Testis (tissue), 5 donors: ENCODE measurements at places on chromosomes 11 and 22.
A peak's percentile ranks its signal among the peaks of the same experiment; 100 is the strongest.

GRCh38 chr11:126841999-126842398 lies 158.6 kb downstream of the KIRREL3 start:
- no peak for DNase-seq

DNA sequence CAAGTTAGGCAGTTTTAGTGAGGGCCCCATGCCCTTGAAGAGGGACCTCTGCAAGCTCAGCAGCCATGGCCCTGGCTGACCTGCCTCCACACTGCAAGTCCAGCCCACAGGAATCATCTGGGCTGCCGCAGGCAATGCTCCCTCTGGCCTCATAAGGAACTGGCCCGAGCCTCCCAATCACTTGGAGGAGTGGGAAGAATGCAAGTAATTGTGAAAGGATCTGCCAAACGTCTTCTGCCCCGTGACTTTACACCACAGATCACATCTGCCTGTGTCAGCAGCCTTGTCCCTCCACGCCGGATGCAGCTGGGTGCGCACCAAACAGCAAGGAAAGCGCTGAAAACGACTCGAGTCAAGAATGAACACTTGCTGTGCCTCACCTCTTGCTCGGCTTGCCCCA lies 23.8 kb downstream of the OPCML start:
- no peak for DNase-seq

DNA sequence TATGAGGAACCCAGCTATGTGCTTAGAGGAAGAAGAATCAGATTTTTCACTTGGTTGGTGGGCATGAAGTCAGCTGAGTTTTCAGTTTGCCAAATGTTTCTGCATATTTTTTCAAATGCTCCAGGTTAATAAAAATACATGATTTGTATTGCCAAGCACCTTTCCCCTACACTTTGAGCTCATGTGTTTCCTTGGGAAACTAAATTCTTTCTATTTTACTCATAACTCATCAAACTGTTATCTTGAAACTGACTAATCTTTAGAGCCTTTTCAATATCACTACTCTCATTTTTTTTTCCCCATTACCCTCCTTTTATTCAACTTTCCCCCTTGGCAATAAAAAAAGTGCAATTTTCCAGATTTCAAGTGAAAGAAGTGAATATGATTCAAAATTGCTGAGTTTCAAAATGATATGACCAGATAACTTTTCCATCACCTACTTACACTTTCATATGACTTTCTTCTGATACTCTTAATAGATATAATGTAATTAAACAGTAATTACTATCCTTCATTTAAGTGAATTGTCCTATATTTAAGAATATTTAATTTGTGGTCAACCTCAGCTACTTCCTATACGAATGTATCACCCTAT lies 91.9 kb upstream of the SOX6 start:
- DNase-seq: no peak

- DNase-seq: no peak
Observed at GRCh38 chr11:64407221-64407620, 48.3 kb downstream of the RPS6KA4 start.

- DNase-seq: peak; percentile 10
Observed at GRCh38 chr22:19704355-19705015, 9.8 kb upstream of the SEPTIN5 start.

GRCh38 chr11:119791701-119792151 lies 62.7 kb upstream of the NECTIN1 start:
- peak; percentile 43 for DNase-seq

GRCh38 chr22:41382098-41382578 lies 396 bp downstream of the TEF start:
- DNase-seq: peak; percentile 85

GRCh38 chr11:8354622-8355415 lies 91.1 kb upstream of the LMO1 start:
- DNase-seq: peak; percentile 24

- no peak for DNase-seq
Observed at GRCh38 chr11:79744941-79745340, 304.1 kb upstream of the TENM4 start.

DNA sequence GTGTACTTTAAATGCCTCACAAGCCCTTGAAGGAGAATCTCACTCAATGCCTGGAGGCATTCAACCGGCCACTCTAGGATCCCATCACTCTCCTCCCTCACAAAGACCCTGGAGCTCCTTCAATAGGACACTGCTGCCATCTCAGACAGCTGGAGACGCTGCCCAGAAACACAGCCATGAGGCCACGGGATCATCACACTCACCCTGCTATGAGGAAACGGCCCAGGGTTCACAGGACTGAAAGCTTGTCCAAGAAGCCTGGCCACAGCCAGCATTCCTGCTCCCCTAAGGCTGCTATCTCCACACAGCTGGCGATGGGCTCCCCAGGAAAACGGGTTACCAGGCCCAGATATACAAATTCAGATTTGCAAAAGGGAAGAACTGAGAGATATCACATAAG lies 13.2 kb downstream of the CARS1 start:
- DNase-seq: no peak

DNA sequence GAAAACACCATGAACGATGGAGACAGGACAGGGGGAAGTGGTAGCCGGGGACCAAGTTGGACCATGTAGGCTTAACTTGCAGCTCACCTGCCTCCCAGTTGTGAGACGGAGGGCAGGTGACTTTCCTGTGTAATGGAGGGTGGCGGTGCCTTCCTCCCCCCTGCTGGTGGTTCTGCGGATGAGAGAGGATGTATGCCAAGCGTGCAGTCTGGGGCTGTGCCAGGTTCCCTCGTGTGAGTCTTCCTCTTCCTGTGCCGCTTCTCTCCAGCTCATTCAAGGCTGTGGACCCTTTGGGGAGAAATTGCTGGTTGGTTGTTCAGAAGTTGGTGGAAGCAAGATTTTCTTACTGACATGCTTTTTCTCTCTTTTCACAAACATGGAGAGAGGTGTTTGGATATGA lies 35.1 kb downstream of the MPPED1 start:
- peak; percentile 25 for DNase-seq

DNA sequence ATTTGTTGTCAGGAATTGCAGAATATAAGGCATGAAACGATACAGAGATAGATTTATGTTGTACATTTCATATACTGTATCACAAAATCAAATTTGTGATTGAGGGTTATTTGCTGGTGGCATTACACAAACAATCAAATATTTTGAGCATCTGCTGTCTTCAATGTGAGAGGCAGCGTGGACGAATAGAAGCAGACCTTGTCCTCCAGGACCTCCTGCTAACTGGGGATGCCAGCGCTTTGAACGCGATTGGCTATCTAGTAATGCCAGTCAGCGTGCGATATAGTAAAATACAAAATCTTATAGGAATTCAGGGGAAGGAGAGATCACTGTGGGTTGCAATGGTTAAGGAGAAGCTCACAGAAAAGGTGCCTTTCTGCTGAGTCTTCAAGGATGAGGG lies 631 bp upstream of the SNX19 start:
- no peak for DNase-seq

GRCh38 chr11:132944569-132944944 lies 587.7 kb downstream of the OPCML start:
- DNase-seq: no peak

DNA sequence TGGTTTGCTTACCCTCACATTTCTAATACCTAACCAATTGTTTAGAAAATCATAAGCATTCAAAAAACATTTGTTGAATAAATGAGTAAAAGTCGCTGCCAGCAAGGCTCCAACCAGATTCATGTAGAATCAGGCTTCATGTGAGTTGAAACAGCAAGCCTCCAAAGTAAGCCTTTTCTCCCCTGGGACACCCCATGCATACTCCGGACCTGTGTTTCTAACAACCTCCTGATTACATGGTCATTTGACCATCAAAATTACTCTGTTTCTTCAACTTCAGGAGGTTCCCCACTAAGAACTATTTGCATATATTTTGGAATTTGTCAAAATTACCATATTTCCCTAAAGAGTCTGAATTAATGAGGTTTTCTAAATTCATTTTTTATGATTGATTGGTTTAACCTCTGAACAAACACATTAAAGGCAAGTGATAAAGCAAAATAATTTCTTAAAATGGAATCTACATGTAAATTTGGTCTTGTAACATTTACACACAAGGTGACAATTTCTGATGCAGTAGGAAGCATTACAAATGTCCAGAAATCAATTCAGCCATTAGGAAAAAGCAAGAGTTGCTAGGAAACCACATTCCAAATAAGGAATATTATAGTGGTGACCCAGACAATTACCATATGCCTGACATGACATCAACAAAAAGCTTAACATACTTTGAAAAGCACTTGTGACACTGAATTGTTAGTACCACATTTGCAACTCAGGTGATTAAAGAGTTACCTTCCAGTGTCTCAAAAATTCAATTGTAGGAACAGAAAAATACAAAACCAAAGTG lies 252.6 kb downstream of the GUCY1A2 start:
- DNase-seq: no peak

GRCh38 chr11:32348502-32348901 lies 86.8 kb downstream of the WT1 start:
- DNase-seq: no peak

DNA sequence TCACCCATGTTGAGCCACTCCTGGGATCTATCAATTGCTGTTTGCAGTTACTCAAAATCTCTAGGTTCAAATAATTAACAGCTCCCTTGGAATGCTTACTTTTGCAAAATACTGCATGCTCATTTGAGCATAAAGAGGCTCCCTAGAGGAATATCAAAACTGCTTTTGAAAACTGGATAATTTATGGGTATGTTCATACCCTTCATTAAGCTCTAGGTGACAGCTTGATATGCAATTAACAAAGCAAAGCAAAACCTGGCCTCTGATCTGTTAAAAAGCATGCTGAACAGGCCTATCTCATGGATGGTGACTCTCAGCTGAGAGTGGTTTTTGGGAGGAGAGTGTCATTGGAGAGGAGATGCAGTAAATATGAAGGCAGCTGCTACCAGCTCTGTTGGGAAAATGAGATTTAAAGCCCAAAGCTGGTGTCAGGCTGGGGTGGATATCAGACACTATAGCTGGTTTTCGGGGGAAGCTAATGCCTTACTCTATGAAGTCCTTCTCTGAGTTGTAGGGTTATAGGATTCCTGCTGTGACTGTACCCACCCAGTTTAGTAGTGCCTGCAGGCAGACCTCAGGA lies 110.9 kb downstream of the RASSF10 start:
- DNase-seq: no peak
